AML-193 (cell line): ENCODE measurements at places on chromosomes 11 and 22.
A peak's percentile ranks its signal among the peaks of the same experiment; 100 is the strongest.

DNA sequence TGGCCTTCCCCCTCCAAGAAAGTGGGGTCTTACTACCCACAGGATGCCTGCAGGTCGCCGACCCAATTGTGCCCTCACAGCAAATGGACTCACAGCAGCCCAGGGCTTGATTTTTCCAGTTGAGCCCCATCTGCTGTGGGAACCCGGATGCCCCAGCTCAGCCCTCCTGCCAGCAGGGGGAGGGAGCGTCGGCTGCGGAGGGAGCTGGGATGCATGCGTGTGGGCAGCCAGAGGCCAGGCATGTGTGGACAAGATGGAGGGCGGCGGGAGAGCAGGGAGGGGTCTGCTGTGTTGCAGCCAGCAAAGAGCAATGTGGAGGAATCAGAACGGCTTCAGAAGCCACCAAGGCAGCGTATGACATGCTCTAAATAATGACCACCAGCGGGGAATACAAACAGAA lies 41.0 kb upstream of the EIF3D start:
- DNase-seq, result no peak

GRCh38 chr22:26429458-26430286 lies 612 bp downstream of the ASPHD2 start:
- no peak for DNase-seq

DNA sequence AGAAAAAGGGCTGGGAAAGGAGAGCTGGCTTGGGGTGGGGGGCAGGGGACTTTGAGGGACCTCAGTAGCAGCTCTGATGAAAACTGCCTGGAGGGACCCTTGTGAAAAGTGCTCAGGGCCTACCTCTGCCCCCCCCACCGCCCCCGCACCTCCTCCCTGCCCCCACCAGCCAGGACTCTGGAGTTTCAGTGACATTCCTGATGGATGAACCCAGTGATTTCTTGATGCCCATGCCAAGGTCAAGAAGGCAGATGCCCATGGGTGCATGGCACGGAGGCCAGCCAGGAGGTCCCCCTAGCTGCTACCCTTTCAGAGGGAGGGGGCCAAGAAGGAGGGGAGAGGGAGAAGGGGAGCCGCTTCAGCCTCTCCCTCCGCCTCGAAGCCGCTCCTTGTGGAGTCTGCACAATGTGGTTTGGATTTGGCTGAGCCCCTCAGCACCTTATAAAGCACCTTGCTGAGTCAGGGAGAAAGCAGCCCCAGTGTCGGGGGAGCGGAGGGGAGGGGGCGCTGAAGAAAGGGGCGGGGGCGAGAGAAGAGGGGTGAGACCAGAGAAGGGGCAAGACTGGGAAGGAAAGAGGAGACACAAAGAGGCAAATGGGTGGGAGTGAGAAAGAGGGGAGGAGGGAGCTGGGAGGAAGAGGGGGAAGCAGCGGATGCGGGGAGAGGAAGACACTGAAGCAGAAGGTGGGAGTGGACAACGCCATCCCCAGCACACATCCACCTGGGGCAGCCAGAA lies 2.1 kb upstream of the CLCF1 start:
- DNase-seq, result no peak

DNA sequence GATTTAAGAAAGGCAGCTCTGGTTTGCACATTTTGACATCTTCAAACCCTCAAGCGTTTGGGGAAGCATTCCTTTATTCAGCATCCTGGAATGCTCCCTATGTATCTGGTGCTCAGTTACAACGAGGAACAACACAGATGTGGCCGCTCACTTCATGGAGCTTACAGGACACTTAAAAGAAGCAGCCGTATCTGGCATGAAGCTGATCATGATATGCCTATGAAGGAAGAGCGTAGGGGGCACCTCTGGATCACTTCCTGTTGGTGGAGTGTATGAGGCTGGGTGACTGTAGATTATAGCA lies 72.3 kb upstream of the TP53I11 start:
- DNase-seq, result no peak

GRCh38 chr11:63558459-63559157 lies 4.6 kb downstream of the PLAAT2 start:
- no peak for DNase-seq

GRCh38 chr11:384511-384910 lies 9.5 kb upstream of the PKP3 start:
- DNase-seq, result no peak

- DNase-seq, result no peak
Observed at GRCh38 chr11:115501893-115502589, 2.2 kb downstream of the CADM1 start.

GRCh38 chr11:1307163-1307870 lies 2.1 kb downstream of the TOLLIP start:
- DNase-seq, result peak; percentile 31

GRCh38 chr11:38884145-38884865 lies 2286.3 kb upstream of the RAG2 start:
- DNase-seq, result no peak

- no peak for DNase-seq
Observed at GRCh38 chr11:113677685-113678084, 28.4 kb downstream of the TMPRSS5 start.

- DNase-seq, result no peak
Observed at GRCh38 chr22:45777852-45778375, 106.3 kb downstream of the ATXN10 start.

GRCh38 chr11:13357232-13357631 lies 79.6 kb downstream of the BMAL1 start:
- no peak for DNase-seq

- no peak for DNase-seq
Observed at GRCh38 chr22:23110922-23111527, 30.8 kb downstream of the RSPH14 start.

DNA sequence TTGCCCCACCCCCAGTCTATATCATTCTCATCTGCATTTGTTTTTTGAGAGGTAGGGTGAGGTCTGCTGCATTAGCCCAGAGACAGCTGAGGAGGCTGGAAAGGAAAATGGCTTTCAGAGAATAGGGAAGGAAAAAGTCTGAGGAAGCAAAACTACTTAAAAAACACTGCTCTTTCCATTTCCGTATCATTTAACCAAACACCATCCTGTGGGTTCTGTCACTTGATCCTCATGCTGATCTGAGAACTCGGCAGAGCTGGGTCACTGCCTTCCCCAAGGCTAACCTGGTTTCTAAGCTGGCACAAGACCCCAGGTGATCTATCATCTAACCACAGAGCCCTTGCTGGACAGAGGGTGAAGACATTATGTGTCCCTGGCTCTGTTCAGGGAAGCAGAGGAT lies 1.2 kb downstream of the FOLR2 start:
- peak; percentile 54 for DNase-seq

DNA sequence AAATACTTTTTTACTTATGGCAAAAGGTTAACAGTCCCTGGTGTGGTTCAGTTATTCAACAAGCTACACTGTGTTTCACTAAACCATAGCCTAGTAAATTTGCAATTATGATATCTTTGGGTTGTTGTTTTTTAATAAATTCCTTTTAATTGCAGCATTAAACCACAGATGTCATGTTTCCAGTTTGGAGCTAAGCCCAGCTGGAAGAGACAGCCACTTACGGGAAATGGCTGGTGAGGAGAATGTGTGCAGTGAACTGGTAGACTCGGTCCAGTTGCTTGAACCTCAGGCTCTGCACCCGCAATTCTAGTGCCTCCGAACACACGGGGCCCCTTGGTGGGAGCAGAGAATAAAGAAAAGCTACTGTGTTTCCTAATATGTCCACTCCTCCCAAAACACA lies 70.8 kb downstream of the WNT11 start:
- no peak for DNase-seq

- DNase-seq, result no peak
Observed at GRCh38 chr22:39497429-39497828, 4.7 kb upstream of the MIEF1 start.

DNA sequence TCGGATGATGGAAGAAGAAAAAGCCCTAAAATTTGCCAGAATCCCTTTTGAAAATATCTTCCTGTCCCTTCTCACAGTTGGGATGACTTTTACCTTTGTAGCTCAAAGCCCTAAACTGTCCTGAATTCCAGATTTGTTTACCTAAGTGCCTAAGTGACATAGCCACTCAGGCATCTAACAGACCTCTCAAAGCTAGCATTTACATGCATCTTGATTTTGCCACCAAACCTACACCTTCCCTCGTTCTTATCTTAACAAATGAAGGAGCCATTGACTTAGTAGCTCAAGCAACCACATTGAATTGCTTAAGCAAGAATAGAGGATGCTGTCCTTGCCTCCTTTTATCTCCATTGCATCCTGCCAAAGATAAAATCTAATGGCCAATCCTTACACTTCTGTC lies 198.4 kb upstream of the NTM start:
- DNase-seq, result no peak

DNA sequence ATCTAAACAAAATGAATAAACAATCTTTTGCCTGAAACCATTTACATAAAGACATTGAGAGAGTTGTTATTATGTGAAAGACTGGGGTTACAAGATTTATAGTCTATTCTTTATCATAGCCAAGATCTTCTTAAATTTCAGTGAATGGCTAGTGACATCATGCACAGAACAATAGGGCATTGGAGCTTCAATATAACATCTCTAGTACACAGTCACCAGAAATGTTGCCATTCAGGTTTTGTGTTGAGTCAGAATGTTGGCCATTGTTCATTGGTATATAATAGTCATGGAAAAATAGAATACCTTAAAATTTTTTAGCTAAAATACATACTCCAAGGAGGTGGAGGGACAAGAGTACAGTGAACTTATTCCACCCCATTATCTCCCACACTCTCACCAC lies 44.3 kb downstream of the SLC5A12 start:
- no peak for DNase-seq

DNA sequence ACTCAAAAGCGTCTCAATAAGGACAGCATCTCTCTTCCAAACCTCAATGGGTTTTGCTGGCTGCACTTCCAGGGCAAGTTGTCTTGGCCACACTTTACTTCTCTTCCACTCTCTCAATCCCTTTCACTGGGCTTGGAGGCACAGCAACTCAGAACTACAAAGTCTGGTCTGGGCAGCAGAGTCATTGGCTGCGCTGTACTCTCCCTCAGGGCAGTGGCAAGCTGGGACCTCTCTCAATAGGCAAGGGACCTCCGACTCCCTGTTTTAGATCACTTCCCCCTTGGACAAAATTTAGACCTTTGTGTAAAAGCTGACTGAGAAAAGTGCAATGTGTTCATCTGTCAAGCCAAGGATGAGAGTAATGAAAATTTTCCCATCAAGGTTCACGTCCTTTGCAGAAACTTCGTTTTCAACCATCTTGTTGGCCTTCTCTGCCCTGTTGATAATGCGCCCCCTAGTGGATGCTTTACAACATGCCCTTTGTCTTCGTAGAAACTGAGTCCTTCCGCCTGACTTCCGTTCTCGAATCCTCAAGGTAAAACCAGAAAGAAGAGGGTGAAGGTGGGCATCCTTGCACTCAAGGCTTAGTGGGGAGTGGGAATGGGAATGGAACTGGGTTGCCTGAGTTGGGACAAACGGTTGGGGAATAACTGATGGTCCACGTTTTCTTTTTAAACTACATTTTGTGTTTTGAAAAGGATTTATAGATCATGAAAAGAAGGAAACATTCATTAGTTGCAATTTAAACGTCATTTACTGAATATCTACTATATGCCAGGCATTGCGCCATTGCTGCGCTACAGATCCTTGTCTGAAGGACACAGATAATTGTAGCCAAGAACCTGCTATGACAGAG lies 99.1 kb downstream of the CD44 start:
- DNase-seq, result peak; percentile 68
